ENCODE measurements at places on chromosomes 16 and 17.

DNA sequence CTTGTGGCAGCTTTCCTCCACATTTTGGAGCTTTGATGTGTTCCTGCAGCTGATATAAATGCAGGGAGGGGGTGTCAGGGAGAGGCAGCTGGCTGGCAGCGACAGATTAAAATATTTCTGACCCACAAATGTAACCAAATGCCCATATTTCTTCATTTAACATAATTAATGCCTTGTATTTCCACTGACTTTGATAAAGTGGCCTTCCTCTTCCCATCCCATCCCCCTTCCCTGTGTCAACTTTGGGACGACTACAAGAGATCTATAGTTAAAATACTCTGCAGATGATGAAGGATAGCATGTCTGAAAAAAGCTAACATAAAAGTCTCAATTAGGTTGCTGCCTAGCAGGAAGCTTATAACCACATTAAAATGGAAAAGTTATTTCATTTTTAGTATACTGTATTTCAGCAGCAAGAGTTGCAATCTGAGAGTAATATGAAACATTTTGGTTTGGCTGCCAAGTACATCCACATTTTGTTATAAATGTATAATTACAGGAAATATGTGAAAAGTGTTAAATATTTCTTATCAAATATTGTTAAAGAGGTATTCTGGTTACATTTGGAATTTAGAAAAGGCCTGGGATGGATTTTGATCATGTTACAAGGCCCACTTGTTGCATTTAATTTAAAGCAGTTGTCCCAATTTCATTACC, 238.7 kb upstream of the TBX2 start:
- DNase-seq = no peak

GRCh38 chr16:85657267-85657650, 31.5 kb downstream of the GINS2 start:
- no peak for DNase-seq

DNA sequence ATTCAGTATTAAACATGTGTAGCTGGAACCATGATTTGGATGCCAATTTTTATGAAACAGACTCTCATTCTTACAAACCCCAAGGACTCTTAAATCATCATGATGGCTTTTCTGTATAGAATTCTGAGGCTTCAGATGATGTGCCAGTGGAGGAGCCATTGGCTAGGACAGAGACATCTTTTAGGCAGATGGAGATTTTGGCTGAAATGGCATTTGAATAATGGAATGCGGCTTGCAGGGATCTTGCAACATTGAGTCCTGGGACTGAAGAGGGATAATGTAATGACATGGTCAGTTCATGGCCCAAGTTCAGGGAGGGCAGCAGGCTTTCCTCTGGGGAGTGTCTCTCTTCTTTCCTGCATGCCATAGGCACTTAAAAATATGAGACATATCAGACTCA, 172.4 kb downstream of the ABCA8 start:
- DNase-seq = no peak

DNA sequence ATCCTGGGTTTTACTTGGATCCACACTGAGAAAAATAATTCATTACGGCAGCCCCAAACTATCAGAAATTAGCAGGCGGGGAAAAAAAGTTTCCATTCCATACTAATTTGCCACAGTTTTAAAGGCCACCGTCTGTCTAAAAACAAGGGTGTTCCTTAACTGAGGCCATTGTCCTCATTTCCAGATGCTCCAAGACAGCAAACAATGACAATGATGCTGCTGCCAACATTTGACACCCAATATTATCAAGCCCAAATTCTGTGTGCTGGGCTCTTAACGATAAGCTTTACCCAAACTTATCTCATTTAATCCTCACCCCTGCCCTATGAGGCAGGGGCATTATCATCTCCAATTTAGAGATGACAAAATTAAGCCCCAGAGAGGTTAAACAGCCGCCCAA, 26.3 kb downstream of the CUEDC1 start:
- DNase-seq = no peak

DNA sequence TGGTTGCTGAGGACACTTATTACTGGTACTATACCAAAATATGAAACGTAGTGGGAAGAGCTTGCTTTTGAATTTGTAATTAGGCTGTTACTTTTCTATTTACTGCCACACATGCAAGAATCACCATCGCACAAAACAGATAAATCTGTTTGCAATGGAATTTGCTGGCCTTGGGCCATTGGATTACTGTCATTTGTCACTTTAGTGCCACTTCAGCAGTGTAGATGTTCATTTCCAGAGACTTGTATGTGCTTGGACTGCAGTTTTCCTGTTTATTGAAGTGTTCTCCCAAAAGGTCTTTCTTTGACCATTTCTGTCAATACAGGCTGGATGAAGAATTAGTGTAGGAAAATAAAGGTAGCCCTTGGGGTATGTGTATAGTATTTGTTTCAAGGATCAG, 4.5 kb downstream of the USP10 start:
- DNase-seq = no peak

DNA sequence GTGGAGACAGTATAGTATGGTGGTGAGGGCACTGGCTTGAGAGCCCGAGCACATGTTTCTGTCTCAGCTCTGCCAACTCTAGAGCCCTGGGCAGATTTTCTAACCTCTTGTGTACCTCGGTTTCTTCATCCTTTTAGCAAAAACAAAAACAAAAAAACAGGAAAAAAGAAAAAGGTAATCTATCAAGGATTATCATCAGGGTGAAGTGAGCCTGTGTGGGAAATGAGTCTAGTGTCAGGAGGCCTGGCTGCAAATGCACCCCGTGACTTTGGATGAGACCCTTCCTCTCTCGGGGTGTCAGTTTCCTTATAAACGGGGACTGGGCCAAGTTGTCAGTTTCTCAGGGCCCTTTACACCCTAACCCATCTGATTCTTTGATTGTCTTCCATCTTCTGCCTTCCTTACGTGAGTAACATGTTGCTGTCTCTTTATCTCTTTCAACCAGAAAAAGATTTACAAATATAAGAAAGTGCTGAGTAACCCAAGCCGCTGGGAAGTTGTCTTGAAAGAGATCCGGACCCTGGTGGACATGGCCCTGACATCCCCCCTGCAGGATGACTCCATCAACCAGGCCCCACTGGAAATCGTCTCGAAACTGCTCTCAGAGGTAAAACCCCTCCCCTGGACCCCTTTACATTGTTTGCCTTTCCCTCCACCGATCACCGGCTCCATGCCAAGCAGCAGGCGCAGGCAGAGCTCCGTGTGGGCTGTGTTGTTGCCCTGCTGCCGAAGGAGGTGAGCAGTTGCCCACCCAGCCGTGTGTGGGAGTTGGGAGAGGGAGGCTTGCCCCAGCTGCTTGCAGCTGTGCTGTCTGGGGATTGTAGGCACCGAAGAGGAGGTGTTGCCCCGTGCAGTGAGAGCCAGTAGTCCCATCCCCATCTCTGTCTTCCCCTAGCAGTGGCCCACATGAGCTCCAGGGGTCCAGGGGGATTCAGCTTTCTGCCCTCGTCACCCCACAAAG, 127.1 kb upstream of the PLCG2 start:
- DNase-seq = no peak

- DNase-seq = no peak
Measured at GRCh38 chr16:28491230-28491969, 474 bp downstream of the CLN3 start.

GRCh38 chr16:29834079-29834478, 13.8 kb downstream of the MVP start:
- no peak for DNase-seq

GRCh38 chr17:10349403-10349802, 23.4 kb downstream of the MYH13 start:
- DNase-seq = no peak

- DNase-seq = no peak
Measured at GRCh38 chr16:56625140-56625942, at the start of gene MT1E. MT1E (plus strand) TSS chr16:56625781; CDS start chr16:56625852, 71 bp downstream.

- no peak for DNase-seq
Measured at GRCh38 chr17:72901083-72901482, 191.4 kb downstream of the SLC39A11 start.

DNA sequence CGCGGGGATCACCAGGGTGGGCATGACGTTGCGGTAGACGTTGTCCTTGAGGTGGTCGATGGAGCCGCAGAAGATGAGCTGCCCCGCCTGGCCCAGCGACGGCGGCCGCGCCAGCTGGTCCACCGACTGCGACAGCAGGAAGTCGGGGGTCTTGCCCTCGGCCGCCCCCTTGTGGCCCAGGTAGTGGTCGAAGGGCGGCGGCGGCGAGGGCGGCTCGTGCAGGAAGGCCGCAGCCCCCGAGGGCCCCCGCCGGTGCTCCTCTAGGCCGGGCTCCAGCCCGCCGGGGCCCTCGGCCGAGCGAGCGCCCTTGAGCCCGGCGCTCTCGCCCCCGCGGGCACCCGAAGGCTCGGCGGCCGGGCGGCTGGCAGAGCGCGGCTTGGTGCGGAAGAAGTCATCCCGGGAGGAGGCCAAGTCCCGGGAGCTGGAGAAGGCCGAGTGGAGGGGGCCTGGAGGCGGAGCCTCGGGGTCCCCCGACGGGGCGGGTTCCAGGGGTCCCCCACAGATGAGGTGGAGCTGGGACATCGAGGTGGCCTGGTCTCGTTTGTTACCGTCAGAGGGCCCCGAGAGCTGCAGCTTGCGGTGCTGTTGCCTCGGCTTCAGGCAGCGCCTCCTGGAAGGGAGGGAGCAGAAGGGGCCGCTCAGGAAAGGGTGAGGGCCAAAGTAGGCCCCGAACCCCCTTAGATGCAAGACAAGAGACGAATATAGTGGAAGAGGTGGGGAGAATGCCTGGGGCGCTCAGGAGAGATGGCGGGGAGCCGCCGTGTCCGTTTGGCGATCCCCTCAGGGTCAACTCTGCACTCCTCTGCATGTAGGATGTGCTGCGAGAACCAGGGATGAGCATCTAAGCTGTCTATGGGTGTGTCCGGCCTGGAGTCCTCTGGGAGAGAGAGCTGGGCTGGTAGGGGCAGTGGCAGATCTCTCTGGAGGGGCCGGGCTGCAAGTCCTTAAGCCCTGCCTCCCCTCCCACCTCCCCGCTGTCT, 8.8 kb downstream of the FAM171A2 start:
- peak; percentile 69 for DNase-seq

DNA sequence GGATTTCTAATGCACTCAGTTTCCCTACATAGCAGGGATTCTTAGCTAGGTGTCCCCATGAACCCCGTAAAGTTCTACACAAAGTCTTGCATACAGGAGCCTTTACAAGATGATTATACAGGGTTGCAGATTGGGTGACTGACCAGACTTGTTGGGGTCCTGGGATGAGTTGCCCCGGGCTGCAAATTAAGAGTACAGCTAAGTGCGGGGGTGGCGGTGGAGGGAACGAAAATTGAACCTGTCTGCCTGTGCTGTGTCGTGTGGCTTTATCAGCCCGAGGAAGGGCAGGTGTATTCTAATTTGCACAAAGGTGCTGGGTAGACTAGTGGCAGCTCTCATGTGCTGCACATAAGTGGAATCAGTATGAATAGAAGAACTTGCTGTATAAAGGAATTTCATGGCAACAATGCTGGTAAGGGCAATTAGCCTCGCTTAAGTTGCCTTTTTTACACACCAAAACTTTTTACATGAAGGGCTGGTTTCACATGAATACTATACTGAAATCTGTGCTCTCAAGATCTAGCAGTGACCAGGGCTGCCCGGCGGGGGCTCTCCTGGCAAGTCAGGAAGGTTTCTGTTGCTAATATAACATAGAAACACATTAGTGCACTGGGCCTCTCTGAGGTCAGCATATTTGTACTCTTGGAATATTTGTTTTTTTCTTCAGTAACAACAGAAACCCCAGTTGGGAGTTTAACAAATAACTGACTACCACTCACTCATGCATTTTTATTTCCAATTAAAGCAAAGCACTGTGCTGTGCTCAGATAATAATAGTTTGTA, 50.7 kb downstream of the ADCY7 start:
- DNase-seq = no peak

DNA sequence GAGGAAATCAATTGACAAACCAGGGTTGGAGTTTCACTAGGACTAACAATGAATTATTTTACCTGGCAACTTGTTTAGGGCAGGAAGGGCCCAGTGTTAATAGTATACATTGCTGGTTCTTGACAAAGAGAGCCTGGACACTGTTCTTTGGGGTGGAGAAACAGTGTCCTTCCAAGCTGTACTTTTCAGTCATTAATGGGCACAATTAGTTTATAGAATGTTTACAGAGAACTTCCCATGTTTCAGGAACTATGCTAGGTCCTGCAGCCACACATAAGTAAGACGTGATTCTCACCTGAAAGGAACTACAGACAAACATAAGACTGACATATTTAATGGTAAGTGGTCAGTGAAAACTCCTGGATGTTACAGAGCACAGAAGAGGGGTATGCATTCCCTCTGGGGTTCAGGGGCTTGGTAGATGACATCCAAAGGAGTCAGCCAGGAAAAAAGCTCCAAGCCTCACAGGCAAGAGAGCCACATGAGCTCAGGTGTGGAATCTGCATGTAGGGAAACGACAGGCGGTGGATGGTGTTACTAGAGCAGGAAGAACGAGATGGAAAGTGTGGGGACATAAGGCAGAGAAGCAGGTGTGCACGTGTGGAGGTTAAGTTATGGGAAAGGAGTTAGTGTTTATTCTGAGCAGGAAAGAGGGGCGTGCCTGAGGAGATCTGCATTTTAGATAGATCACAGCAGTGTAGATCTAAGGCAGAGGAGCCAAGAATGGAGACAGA, 3.8 kb upstream of the DYNLL2 start:
- no peak for DNase-seq

DNA sequence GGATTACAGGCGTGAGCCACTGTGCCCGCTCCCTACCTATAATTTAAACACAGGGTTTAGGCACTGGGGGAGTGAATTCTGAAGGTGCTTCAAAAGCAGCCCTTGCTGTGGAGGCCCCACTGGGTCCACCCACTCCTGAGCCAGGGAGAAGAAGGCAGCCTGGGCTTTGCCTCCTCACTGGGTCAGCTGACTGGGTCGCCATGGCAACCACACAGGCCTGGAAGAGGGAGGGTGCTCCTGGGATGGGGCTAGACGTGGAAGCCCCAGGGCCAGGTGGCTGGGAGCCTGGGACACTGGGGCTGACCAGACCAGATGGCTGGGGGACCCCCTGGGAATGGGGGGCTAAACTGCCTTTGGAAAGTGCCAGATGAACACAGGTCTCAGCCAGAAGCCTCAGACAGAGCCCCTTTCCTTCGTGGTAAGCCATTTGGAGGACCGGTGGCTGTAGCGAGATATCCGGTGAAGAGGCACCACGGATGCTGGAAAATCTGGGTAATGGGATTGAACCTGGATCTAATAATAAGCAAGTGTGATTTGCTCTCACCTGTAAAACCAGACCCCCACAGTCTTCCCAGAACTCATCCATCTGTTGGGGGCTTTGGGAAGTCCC, 32.9 kb downstream of the TRARG1 start:
- DNase-seq = no peak

DNA sequence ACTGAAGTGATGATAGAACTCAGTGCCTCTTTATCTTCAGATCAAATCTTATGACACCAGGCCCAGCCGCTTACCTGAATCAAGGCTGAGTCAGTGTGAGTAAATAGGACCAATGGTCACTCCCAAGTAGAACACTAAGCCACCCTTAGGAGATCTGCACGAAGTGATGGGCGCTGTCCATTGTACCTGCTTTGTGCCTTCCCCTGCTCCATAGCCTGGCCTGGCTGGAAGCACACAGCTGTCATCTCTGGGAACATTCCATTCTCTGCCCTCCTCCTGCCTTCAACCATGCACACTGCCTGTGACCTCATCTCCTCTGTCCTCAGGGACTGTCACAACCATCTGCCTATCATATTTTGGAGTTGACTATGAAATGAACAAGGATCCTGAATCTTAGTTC, 279.5 kb upstream of the ASIC2 start:
- DNase-seq = no peak
